ENCODE measurements at places on chromosomes 3 and 15.

- no peak for DNase-seq
These were observed 1.3 kb downstream of the BNIP2 start for GRCh38 chr15:59687836-59688235.

DNA sequence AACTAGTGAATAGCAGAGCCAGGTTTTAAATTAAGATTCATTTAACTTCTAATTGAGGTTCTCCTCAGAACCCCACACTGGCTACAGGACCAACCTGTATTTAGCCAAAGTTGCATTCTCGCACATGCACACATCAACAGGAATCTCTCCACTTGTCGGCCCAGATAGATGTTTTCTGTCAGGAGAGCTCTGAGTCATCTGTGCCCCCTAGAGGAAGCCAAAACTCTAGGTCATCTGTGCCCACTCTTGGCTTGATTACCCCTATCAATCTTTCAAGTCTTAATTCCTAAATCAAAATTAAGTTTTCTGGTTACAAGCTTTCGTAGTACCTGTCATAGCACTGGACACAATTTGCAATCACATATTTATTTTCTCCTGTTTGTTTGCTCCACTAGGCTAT is 104.9 kb upstream of the EOMES start:
- no peak for DNase-seq

DNA sequence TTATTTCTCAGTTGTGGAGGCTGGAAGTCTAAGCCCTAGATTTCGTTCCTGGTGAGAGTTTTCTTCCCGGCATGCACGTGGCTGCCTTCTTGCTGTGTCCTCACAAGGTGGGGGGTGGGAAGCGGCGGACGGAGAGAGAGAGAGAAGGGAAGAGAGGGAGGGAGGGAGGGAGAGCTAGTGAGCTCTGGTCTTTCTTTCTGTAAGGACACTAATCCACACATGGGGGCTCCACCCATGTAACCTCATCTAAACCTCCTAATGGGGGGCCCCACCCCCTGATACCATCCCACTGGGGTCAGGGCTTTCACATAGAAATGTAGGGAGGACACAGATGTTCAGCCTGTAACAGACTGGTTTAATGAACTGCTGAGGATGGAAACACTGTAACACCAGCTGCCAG is 7.3 kb downstream of the FBLN2 start:
- no peak for DNase-seq

DNA sequence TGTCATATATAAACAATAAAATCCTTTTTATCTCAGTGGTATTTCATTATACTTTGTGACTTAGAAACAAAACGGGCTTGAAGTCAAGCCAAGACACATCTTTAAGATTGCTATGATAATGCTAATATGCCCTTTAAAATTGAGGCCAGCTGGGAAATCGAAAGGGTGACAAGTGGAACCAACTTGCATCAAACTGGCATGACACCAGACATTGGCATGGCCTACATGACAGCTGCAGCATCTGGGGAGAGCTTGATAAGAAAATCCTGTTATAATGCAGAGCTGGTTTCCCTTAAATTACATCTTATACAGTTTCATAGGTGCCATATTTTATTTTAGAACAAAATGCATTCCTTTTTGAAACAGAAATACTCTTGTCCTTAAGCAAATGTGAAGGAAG is 325.2 kb downstream of the ZBBX start:
- DNase-seq = no peak

DNA sequence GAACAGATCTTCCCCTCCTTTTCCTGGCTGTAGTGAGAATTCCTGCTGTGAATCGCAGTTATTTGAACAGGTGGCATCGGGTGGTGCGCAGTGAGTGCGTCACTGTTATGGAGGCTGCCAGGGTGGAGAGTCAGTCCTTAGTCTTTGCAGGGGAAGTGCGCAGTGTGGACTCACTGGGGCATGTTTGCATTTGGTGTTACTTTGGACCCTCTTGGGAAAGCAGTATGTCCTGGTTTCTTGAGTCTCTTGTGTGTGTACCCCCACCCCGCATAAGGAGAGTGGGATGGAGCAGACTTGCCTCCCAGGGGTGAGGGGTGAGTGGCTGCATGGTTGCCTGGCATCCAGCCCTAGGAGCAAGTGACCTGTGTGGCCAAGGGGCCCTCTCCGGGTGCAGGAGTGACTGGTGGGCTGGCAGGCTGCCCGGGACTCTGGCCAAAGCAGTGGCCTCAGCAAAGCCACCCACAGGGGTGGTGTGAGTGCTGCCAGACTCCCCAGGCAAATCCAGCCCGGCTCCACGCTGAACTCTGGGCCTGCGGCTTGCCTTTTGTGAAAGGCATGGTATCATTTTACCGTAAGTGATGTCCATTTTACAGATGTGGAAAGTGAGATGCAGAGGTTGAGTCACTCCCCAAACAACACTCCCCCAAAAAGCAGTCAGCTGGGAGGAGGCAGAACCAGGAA is 46.4 kb downstream of the DNASE1L3 start:
- peak; percentile 62 for DNase-seq

- DNase-seq = no peak
These were observed 21.8 kb upstream of the KLF13 start for GRCh38 chr15:31304751-31305365.

DNA sequence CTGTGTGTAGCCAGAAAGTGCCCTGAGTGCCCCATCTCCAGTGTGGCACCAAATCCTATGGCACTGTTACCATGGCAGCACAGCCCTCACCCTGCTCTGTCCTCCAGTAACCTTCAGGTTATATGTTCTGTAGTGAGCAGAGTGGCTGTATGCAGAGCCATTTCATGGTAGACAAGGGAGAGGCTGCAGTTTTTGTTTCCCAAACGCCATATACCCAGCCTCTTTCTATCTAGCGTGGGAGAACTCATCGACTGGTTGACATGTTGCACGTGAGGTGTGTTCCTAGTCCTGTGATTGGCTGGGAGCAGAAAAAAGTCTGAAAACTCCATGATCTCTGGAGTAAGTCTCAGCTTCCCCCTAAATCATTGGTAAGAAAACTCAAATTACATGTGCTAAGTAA is 2.0 kb downstream of the SIDT1 start:
- DNase-seq = no peak

GRCh38 chr3:31230425-31231223 is 302.1 kb upstream of the STT3B start:
- DNase-seq = no peak

DNA sequence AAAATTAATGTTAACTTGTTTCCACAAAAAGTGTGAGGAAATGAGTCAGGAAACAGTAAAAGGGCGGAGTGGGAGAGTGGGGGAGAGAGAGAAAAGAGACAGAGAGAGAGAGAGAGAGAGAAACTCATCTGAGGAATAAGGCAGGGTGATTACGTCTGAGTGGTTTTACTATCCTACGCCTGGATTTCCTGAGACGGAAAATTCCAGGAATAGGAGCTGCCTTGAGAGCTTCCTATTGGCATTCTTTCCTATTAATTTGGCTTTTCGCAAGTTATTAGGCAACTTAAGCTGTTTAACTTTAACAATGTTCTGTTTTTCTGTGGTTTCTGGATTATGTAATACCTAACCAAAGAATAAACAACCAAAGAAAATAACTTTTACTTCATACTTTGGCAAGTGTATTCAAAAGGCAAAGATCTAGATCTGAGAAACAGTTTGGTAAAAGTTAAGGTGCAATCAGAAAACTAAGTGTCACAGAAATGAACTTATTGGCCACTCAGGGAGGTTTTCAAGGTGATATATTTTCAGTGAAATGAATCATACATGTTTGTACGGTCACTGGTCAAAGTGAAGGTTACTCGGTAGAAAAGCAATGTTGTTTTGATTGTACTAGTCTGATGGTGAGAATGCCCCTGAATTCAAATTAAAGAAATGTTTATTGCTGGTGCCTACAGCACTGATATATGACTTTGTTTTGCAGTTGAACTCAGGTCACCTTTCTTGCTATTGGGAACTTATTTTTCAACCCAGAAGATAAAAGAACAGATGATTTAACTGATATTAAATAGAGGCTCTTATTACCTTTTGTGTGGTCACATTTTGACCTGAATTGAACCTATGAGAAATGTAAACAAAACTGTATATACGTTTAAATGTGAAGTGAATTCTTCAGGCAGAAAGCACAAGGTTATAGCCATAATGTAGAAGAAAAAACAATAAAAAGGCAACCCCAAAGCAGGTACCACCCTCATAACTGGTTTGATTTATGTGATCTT is 39.9 kb upstream of the TNFSF10 start:
- DNase-seq = peak; percentile 25

- DNase-seq = no peak
These were observed 608 bp upstream of the PPCDC start for GRCh38 chr15:75022783-75023180.

- DNase-seq = no peak
These were observed 214.5 kb downstream of the SLC9A9 start for GRCh38 chr3:143633816-143634215.

GRCh38 chr3:195248281-195248680 is 22.7 kb downstream of the XXYLT1 start:
- DNase-seq = no peak

DNA sequence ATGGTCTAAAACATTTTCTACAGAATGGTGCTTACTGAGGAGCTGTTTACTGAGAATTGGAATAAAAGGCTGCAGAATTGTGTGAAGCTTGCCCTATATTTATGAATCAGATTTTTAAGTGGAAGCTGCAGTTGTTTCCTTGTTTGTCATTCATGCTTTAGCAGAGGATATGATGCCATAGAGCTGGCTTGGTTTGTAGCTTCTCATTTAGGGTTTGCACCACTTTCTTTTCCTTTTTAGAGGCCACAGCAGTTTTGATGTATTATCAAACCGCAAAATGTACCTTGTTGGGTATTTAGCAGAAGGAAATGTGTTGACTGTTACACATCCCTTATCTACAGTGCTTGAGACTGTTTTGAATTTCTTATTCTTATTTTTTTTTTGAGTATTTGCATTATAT is 66.2 kb downstream of the RASA2 start:
- no peak for DNase-seq

DNA sequence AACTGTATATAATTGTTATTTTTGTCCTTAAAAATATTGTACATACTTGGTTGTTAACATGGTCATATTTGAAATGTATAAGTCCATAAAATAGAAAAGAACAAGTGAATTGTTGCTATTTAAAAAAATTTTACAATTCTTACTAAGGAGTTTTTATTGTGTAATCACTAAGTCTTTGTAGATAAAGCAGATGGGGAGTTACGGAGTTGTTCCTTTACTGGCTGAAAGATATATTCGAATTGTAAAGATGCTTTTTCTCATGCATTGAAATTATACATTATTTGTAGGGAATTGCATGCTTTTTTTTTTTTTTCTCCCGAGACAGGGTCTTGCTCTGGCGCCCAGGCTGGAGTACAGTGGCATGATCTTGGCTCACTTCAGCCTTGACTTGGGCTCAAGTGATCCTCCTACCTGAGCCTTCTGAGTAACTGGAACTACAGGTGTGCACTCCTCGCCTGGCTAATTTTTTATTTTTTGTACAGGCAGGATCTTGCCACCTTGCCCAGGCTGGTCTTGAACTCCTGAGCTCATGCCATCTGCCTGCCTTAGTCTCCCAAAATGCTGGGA is 10.7 kb downstream of the NFKBIZ start:
- DNase-seq = no peak

DNA sequence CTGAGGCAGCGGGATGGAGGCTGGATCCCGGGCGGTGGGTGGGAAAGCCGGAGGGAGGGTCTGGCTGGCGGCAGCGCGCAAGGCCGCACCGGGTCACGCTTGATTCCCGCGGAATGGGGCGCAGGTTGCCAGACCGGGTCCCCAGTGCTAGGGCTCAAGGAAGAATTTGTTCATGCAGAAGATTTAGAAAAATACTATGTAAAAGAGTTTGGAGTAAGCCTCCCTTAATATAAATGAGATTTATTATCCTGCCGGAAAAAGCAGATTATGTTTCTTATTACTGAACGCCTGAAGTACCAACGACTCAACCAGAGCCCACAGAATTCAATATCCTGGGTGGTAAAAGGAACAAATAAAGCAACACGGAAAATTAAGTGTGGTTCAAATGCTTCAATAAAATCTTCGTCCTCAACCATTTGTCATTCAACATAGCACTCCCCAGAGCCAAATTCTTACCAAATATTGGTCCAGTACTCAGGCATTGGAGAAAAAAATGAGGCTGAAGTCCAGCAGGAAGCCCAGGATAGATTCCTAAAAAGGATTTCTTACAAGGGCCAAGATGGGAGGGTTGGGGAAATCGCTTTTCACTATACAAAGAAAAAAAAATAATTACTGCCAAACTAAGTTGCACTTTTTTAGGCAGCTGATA is 1.2 kb upstream of the ZBTB20 start:
- DNase-seq = no peak

- no peak for DNase-seq
These were observed 3.6 kb downstream of the NISCH start for GRCh38 chr3:52458770-52459545.

GRCh38 chr3:119485563-119485962 is 12.8 kb upstream of the TIMMDC1 start:
- DNase-seq = no peak

DNA sequence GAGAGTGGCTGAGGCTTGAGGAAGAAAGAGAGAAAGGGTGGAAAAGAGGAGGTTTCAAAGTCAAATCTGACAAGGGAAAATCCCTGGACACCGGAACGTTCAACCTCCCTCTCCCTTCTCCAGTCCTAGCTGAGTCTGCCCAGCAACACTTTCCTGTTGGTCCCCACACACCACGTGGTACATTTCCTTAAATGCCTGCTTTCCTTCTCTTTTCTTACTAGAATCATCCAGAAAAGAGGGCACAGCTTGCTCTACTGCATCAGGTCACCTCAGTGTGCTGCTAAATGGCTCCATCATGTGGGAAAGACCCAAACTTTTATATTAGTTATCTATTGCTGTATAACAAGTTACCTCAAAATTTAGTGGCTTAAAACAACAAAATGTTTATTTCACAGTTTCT is 181.2 kb downstream of the NECTIN3 start:
- peak; percentile 14 for DNase-seq

- no peak for DNase-seq
These were observed 10.4 kb downstream of the TSPAN3 start for GRCh38 chr15:77060546-77060945.

DNA sequence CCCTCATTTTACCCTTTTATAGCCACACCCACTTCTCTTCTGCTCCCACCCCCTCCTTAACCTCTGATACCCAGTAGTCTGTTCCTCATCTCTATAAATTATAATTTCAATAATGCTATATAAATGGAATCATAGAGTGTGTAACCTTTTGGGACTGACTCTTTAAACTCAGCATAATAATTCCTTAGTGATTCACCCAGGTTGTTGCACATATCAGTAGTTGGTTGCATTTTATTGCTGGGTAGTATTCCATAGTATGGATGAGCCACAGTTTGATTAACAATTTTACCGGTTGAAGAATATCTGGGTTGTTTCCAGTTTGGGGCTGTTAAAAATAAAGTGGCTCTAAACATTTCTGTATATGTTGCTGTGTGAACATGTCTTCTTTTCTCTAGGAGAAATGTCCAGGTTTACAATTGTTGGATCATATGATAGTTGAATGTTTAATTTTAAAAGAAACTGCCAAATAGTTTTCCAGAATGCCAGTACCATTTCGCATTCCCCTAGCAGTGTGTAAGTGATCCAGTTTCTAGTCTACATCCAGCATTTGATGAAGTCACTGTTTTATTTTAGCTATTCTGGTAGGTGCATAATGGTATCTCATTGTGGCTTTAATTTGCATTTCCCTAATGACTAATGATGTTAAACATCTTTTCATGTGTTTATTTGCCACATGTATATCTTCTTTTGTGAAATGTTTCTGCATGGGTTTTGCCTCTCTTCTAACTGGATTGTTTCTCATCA is 68.5 kb downstream of the VPS8 start:
- DNase-seq = no peak

- DNase-seq = no peak
These were observed 563.5 kb upstream of the CCDC54 start for GRCh38 chr3:106813742-106814141.
